Astrocyte (in vitro differentiated cells and primary cell): ENCODE measurements at places on chromosomes 12 and 14.
A peak's percentile ranks its signal among the peaks of the same experiment; 100 is the strongest.

GRCh38 chr14:100246809-100247428 is 8.0 kb downstream of the YY1 start:
- no peaks in the 10 kb centered on the region for H3K27me3 ChIP-seq
- no peaks in the 10 kb centered on the region for H3K36me3 ChIP-seq
- H3K27ac ChIP-seq, result no peak overlapping the region
- no peak for DNase-seq
- peaks cover 3% of the 10 kb centered on the region for H3K4me1 ChIP-seq
- H3K4me3 ChIP-seq, result no peak overlapping the region

- H3K36me3 ChIP-seq, result no peaks in the 10 kb centered on the region
- H3K27ac ChIP-seq, result no peak overlapping the region
- DNase-seq, result no peak
- no peaks in the 10 kb centered on the region for H3K27me3 ChIP-seq
- H3K4me3 ChIP-seq, result no peak overlapping the region
These were observed 99.6 kb downstream of the SSPN start for GRCh38 chr12:26295001-26295400.

DNA sequence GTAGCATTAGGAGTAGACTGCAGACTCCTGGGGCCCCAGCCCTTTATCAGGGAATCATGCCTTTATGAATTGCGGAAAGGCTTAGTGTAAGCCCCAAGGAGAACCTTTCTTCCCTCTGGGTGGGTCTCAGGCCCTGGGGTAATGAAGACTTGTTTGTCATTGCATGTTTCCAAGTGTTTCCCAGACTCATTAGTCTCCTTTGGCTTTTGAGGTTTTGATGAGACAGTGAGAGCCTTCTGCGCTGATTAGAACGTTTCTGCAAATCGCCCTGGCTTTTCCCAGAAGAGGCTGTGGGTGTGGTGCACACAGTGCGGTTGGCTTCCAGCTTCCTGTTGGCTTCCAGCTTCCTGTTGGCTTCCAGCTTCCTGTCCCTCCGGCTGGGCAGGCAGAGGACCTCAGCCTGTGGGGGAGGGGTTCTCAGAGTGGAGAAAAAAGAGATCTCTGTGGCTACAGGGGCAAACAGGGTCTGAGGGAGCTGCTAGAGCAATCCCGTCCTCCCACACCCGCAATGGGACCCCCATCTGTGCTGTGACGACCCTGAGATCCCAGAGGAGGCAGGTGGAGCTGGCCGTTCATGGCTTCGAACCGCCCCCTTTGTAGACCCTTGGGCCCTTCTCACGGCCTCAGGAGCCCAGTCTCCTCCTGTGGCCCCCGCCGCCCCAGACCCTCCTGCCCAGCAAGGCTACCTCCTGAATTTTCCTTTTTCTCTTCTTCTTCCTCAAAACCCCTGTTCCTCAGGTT is 42.1 kb downstream of the GPR68 start:
- no peaks in the 10 kb centered on the region for H3K27me3 ChIP-seq
- no peaks in the 10 kb centered on the region for H3K4me1 ChIP-seq
- H3K4me3 ChIP-seq, result no peak overlapping the region
- no peak overlapping the region for H3K27ac ChIP-seq
- no peaks in the 10 kb centered on the region for H3K36me3 ChIP-seq

- no peak overlapping the region for H3K27ac ChIP-seq
- H3K4me1 ChIP-seq, result no peaks in the 10 kb centered on the region
- no peaks in the 10 kb centered on the region for H3K36me3 ChIP-seq
- no peak for DNase-seq
- no peak overlapping the region for H3K4me3 ChIP-seq
These were observed 6.5 kb downstream of the CCDC175 start for GRCh38 chr14:59570122-59570521.

DNA sequence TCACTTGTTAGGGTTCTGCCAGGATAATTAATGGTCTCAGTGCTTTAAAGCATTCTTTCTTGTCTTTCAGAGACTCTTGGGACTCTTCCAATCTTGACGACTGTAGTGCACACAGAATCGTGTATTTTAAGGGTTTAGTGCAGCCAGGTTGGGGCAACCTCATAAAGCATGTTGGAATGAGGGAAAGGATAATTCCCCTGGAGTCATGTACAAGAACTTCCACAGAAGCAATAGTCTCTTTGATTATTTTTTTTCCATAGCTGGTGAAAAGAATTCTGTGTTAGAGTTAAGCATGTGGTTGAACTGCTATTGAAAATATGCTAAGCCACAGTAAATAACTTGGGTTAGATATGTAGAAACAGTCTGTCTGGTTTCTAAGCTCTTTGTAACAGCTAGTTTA is 246.8 kb upstream of the DAAM1 start:
- H3K4me1 ChIP-seq, result no peaks in the 10 kb centered on the region
- H3K4me3 ChIP-seq, result no peak overlapping the region
- no peaks in the 10 kb centered on the region for H3K36me3 ChIP-seq
- H3K27me3 ChIP-seq, result no peaks in the 10 kb centered on the region
- DNase-seq, result peak; percentile 83

DNA sequence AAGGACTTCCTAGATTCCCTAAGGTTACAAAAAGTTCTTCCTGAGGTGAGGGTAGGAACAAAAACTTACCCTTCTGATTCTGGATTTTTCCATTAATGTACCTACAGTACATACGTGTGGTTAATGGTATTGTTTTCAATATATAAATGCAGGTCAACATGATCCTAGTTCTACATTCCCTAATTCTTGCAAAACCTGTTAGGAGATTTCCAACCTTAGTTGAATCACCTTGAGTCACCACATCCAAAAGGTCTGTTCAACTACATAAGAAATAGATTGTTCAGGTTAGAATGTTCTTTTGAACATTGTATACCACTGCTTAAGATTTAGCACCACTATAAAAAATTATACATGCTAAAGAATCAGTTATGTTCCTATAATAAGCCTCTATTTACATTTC is 118.9 kb downstream of the GARIN6 start:
- H3K27me3 ChIP-seq, result no peaks in the 10 kb centered on the region
- no peaks in the 10 kb centered on the region for H3K36me3 ChIP-seq
- H3K27ac ChIP-seq, result no peak overlapping the region
- DNase-seq, result no peak
- no peaks in the 10 kb centered on the region for H3K4me1 ChIP-seq
- H3K4me3 ChIP-seq, result no peak overlapping the region

- no peak for DNase-seq
- H3K36me3 ChIP-seq, result no peaks in the 10 kb centered on the region
- H3K4me1 ChIP-seq, result no peaks in the 10 kb centered on the region
- H3K27ac ChIP-seq, result no peak overlapping the region
These were observed 36.7 kb downstream of the LRTM2 start for GRCh38 chr12:1857086-1857485.

DNA sequence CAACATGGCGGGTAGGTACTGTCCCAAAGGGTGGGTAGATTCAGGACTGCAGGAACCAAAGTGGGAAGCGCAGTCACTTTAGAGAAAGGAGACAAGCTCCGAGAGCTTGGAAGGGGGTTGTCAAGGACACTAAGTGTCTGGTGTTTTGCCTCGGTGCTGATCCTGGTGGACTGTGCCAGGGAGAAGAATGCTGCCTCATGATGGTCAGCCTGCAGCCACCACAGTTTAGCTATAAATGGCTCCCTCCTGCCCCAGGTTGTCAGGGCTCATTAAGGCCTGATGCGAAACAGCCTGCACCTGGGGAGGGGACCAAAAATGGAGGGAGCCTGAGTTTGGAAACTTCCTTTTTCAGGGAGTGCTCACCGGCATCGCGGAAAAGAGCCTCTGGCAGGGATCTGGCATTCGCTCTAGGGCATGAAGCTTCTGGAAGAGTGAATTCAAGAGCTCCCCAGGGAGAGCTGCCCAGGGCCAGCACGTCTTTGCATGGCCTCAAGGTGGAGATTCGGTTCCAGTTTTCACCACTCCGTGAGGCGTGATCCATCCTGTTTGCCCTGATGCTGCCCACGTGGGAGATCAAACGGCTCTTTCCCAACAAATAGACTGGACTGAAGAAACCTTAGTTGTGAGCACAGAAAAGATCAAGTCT is 164.0 kb downstream of the FOXN3 start:
- no peaks in the 10 kb centered on the region for H3K36me3 ChIP-seq
- H3K27me3 ChIP-seq, result no peaks in the 10 kb centered on the region
- DNase-seq, result no peak
- peaks cover 6% of the 10 kb centered on the region for H3K4me1 ChIP-seq

GRCh38 chr14:103220134-103220981 is 97.1 kb downstream of the TNFAIP2 start:
- no peaks in the 10 kb centered on the region for H3K36me3 ChIP-seq
- DNase-seq, result no peak
- peak overlapping the region; percentile 17 for H3K4me3 ChIP-seq
- H3K27me3 ChIP-seq, result peaks cover 43% of the 10 kb centered on the region
- H3K4me1 ChIP-seq, result no peaks in the 10 kb centered on the region
- no peak overlapping the region for H3K27ac ChIP-seq

DNA sequence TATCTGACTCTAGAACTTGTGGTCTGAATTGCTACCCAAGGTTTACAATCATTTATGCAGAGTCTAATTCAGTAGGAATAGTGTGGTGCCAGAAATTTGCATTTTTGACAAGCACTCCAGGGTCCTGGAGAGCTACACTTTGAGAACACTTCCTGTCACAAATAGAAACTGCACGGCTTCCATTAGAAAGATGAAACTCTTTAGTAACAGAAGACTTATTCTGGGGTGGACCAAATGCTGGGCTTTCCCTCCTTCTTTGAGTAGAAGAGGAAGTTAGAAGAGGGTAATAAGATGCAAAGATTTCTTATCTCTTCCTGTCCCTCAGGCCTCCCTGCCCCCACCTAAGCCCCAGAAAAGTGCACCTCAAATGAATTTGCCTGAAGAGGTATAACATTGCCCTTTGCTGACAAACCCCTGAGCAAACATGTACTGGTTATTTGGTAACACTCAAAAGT is 28.4 kb downstream of the DGLUCY start:
- H3K36me3 ChIP-seq, result no peaks in the 10 kb centered on the region
- no peak overlapping the region for H3K27ac ChIP-seq
- peaks cover 55% of the 10 kb centered on the region for H3K27me3 ChIP-seq
- H3K4me3 ChIP-seq, result no peak overlapping the region
- no peak for DNase-seq
